ENCODE measurements at places on chromosomes 3 and 15.

- H3K4me3 ChIP-seq: no peak overlapping the region
- no peaks in the 10 kb centered on the region for H3K36me3 ChIP-seq
- no peak for DNase-seq
- H3K4me1 ChIP-seq: no peaks in the 10 kb centered on the region
- H3K27ac ChIP-seq: no peak overlapping the region
- no peaks in the 10 kb centered on the region for H3K27me3 ChIP-seq
Observed at GRCh38 chr15:60614028-60614427, 135.1 kb upstream of the ICE2 start.

DNA sequence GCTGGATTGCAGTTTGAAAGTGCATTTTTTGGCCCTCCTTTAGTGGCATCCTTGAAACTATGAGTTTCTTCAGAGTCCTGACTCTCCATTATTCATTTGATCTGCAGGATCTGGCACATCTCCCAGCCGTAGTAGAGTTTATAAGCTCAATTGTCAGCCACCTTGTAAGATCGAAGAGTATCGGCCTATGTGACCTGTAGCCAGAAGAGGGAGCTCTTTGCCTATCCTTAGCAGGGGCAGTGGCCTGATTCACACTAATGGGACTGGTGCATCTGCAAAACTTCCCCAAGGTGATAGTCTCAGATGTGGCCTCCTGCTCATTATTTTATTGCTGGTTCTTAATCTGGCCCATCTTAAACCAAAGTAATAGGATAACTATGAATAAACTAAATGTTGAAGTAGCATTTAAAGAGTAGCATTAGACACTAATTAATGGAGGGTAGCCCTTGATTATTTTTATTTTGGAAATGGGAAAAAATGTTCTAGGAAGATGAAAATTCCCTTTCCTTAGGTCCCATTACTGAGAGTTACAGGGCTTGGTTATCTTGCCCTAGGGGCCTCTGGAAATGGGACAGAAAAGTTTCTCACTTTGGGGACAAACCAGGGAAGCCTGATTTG lies 21.2 kb downstream of the GCSAM start:
- H3K27me3 ChIP-seq: no peaks in the 10 kb centered on the region
- peak overlapping the region; percentile 99 for H3K27ac ChIP-seq
- peaks cover 51% of the 10 kb centered on the region for H3K4me1 ChIP-seq
- H3K36me3 ChIP-seq: no peaks in the 10 kb centered on the region
- peak; percentile 94 for DNase-seq

- no peaks in the 10 kb centered on the region for H3K27me3 ChIP-seq
- no peak overlapping the region for H3K4me3 ChIP-seq
- H3K36me3 ChIP-seq: no peaks in the 10 kb centered on the region
- H3K4me1 ChIP-seq: no peaks in the 10 kb centered on the region
- DNase-seq: no peak
Observed at GRCh38 chr3:192675958-192676649, 51.2 kb downstream of the FGF12 start.

DNA sequence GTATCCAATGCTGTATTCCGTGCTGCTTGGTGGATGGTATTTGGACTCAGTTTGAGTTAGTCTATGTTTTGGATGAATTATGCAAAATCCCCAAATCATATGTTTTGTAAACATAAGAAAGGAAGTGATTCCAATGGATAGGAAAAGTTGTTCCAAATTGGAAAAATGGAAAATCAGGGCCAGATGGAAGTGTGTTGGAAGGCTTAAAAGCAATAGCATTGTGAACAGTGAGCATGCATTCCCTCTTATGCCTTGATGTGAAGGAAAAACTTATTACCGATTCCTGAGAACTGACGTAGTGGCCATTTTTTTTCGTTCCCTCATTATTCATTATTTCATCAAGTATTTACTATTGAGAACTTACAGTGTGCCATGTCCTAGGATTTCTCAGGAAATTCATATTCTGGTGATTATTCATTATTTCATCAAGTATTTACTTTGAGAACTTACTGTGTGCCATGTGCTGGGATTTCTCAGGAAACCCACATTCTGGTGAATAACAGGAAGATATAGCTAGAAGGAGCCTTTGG lies 144.1 kb upstream of the TPRG1 start:
- no peak overlapping the region for H3K27ac ChIP-seq
- no peaks in the 10 kb centered on the region for H3K36me3 ChIP-seq
- H3K4me3 ChIP-seq: no peak overlapping the region
- H3K27me3 ChIP-seq: no peaks in the 10 kb centered on the region
- no peaks in the 10 kb centered on the region for H3K4me1 ChIP-seq
- no peak for DNase-seq

GRCh38 chr3:126685021-126685420 lies 19.0 kb upstream of the CHCHD6 start:
- H3K36me3 ChIP-seq: no peaks in the 10 kb centered on the region
- peaks cover 22% of the 10 kb centered on the region for H3K4me1 ChIP-seq
- no peak for DNase-seq
- no peak overlapping the region for H3K4me3 ChIP-seq

- H3K36me3 ChIP-seq: no peaks in the 10 kb centered on the region
- no peak overlapping the region for H3K4me3 ChIP-seq
- H3K27me3 ChIP-seq: no peaks in the 10 kb centered on the region
- no peak overlapping the region for H3K27ac ChIP-seq
Observed at GRCh38 chr3:41290736-41291135, 91.4 kb downstream of the CTNNB1 start.

GRCh38 chr15:44698641-44699040 lies 12.5 kb downstream of the PATL2 start:
- H3K4me1 ChIP-seq: no peaks in the 10 kb centered on the region
- no peaks in the 10 kb centered on the region for H3K27me3 ChIP-seq
- no peaks in the 10 kb centered on the region for H3K36me3 ChIP-seq
- no peak for DNase-seq

GRCh38 chr3:194588741-194589140 lies 44.5 kb downstream of the TMEM44 start:
- peaks cover 19% of the 10 kb centered on the region for H3K4me1 ChIP-seq
- peaks cover 7% of the 10 kb centered on the region for H3K36me3 ChIP-seq
- no peak for DNase-seq
- no peak overlapping the region for H3K4me3 ChIP-seq

- no peak overlapping the region for H3K4me3 ChIP-seq
- H3K27me3 ChIP-seq: no peaks in the 10 kb centered on the region
- H3K4me1 ChIP-seq: no peaks in the 10 kb centered on the region
- no peak overlapping the region for H3K27ac ChIP-seq
Observed at GRCh38 chr3:106093616-106094015, 224.8 kb upstream of the CBLB start.

GRCh38 chr15:67107014-67107812 lies 41.8 kb downstream of the SMAD3 start:
- H3K27ac ChIP-seq: no peak overlapping the region
- H3K36me3 ChIP-seq: no peaks in the 10 kb centered on the region
- H3K4me3 ChIP-seq: no peak overlapping the region
- DNase-seq: no peak

DNA sequence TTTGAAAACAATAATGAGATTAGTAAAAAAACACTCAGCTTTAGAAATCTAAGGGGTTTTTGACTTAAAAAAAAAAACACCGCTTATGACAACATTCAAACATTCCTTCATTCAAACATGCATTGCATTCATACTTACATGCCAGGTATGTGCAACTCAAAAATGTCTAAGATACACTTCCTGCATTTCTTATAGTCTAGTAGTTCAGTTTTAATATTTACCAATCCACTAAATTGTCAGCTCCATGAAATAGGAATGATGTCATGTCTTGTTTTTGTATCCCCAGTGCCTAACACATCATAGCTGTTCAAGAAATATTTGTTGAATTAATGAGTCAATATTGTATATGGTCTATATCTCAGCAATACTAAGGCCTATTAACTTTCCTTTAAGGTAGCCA lies 51.7 kb downstream of the EIF4E3 start:
- DNase-seq: no peak
- no peak overlapping the region for H3K4me3 ChIP-seq
- no peaks in the 10 kb centered on the region for H3K27me3 ChIP-seq
- no peak overlapping the region for H3K27ac ChIP-seq
- H3K36me3 ChIP-seq: no peaks in the 10 kb centered on the region

- H3K27ac ChIP-seq: no peak overlapping the region
- DNase-seq: no peak
- H3K27me3 ChIP-seq: no peaks in the 10 kb centered on the region
- no peaks in the 10 kb centered on the region for H3K4me1 ChIP-seq
Observed at GRCh38 chr15:76439542-76439941, 103.0 kb downstream of the ISL2 start.

GRCh38 chr3:193132964-193133363 lies 108.1 kb upstream of the PLAAT1 start:
- no peak for DNase-seq
- H3K27me3 ChIP-seq: no peaks in the 10 kb centered on the region
- H3K27ac ChIP-seq: no peak overlapping the region
- no peaks in the 10 kb centered on the region for H3K4me1 ChIP-seq
- no peak overlapping the region for H3K4me3 ChIP-seq

- no peak for DNase-seq
- H3K27ac ChIP-seq: no peak overlapping the region
- H3K36me3 ChIP-seq: no peaks in the 10 kb centered on the region
- no peaks in the 10 kb centered on the region for H3K27me3 ChIP-seq
Observed at GRCh38 chr15:62610265-62610869, 432.2 kb upstream of the TPM1 start.

GRCh38 chr3:113118336-113118735 lies 93.0 kb upstream of the BOC start:
- H3K27me3 ChIP-seq: no peaks in the 10 kb centered on the region
- no peak for DNase-seq
- no peaks in the 10 kb centered on the region for H3K4me1 ChIP-seq
- H3K4me3 ChIP-seq: no peak overlapping the region
- no peak overlapping the region for H3K27ac ChIP-seq

GRCh38 chr3:40827942-40828688 lies 303.4 kb downstream of the ZNF621 start:
- no peaks in the 10 kb centered on the region for H3K36me3 ChIP-seq
- H3K27ac ChIP-seq: no peak overlapping the region

- H3K27ac ChIP-seq: peak overlapping the region; percentile 79
- peaks cover 83% of the 10 kb centered on the region for H3K4me1 ChIP-seq
- no peaks in the 10 kb centered on the region for H3K36me3 ChIP-seq
- H3K4me3 ChIP-seq: no peak overlapping the region
- no peak for DNase-seq
Observed at GRCh38 chr3:71401695-71402231, 181.8 kb downstream of the FOXP1 start.

- peaks cover 45% of the 10 kb centered on the region for H3K36me3 ChIP-seq
- H3K27me3 ChIP-seq: no peaks in the 10 kb centered on the region
- peaks cover 56% of the 10 kb centered on the region for H3K4me1 ChIP-seq
- H3K27ac ChIP-seq: no peak overlapping the region
- no peak for DNase-seq
- no peak overlapping the region for H3K4me3 ChIP-seq
Observed at GRCh38 chr3:127688416-127689265, 15.9 kb downstream of the ABTB1 start.

- H3K36me3 ChIP-seq: no peaks in the 10 kb centered on the region
- H3K4me3 ChIP-seq: no peak overlapping the region
- no peak for DNase-seq
- no peak overlapping the region for H3K27ac ChIP-seq
- no peaks in the 10 kb centered on the region for H3K4me1 ChIP-seq
Observed at GRCh38 chr3:37200141-37200540, 25.8 kb upstream of the LRRFIP2 start.

GRCh38 chr3:176352716-176353334 lies 844.5 kb downstream of the TBL1XR1 start:
- H3K27ac ChIP-seq: no peak overlapping the region
- DNase-seq: no peak
- H3K27me3 ChIP-seq: no peaks in the 10 kb centered on the region
- no peak overlapping the region for H3K4me3 ChIP-seq
- no peaks in the 10 kb centered on the region for H3K4me1 ChIP-seq

DNA sequence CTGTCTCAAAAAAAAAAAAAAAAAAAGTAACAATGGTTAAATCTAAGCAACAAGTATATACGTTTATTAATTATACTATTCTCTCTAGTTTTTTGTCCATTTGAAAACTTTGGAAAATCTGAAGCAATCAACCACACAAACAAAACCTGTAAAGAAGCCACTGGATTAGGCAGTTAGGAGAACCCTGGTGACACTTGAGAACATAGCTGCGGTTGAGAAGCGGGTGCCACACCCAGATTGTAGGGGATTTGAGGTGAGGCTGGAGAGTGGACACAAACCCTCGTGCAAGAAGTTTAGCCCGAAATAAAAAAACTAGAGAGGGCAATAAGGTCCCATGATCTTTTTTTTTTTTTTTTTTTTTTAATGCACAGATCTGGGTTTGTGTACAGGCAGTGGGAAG lies 25.9 kb upstream of the ZBTB38 start:
- H3K4me1 ChIP-seq: peaks cover 5% of the 10 kb centered on the region
- H3K4me3 ChIP-seq: no peak overlapping the region
- no peaks in the 10 kb centered on the region for H3K36me3 ChIP-seq
- no peak for DNase-seq
- no peaks in the 10 kb centered on the region for H3K27me3 ChIP-seq

- no peaks in the 10 kb centered on the region for H3K27me3 ChIP-seq
- H3K36me3 ChIP-seq: no peaks in the 10 kb centered on the region
- no peak overlapping the region for H3K4me3 ChIP-seq
- DNase-seq: no peak
- H3K4me1 ChIP-seq: no peaks in the 10 kb centered on the region
- H3K27ac ChIP-seq: no peak overlapping the region
Observed at GRCh38 chr15:67018441-67018840, 47.0 kb upstream of the SMAD3 start.

DNA sequence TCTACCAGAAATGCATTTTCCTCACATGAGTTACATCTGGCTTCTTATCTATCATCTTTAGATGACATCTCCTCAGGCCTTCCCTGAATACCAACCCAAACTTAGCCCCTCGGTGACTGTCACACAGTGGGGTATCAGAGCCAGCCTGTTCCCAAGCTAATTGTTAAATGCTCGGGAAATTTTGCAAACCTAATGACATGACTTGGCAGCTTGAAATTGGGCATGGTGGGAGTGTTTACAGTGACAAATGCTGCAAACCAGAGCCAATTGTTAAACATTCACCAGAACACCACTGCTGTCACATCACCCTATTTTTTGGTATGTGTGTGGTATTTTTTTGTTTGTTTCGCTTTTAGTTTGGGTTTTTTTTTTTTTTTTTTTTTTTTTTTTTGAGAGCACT lies 130.8 kb downstream of the HCN4 start:
- no peak overlapping the region for H3K4me3 ChIP-seq
- DNase-seq: no peak
- no peaks in the 10 kb centered on the region for H3K36me3 ChIP-seq
- 0 out of 2 replicates have a peak, but pooled peaks cover 2% of the 10 kb centered on the region for H3K27me3 ChIP-seq
- no peak overlapping the region for H3K27ac ChIP-seq
- no peaks in the 10 kb centered on the region for H3K4me1 ChIP-seq

All from Karpas-422 (cell line).